Stimulated activated CD4-positive, alpha-beta T cell treated with anti-CD3 and anti-CD28 coated beads, Interleukin-4, amount 100 ng/mL, for 48 hours (primary cell): ENCODE measurements at places on chromosomes 13 and 19.

DNA sequence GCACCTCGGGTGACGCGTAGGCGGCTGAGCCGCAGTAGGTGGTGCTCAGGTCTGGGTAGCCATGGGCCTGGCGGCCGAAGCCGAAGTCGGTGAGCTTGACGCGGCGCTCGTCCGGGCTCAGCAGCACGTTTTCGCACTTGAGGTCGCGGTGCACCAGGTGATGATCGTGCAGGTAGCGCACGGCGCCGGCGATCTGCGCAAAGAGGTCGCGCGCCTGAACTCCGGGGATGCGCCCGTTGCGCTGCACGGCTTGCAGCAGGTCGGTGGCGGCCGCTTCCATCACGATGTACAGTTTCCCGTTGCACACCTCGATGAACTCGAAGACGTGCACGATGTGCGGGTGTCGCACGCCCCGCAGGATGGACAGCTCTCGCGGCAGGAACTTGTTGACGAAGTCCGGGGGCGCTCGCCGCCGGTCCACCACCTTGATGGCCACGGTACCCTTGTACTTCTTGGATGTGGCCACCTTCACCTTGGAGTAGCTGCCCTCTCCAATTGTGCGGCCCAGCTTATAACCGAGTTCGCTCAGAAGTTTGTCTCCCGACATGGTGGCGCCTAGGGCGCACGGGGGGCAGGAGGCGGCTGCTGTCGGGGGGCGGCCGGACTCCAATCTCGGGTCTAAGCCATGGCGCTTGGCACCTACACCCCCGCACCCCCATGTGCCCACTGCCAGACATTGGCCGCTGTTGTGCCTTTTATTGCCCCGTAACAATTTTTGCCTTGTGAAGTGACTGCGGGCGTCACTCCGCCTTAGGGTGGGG lies at the start of gene TSSK6:
TSS of gene TSSK6 (minus strand) at position 668 of the 761 bp plus-strand sequence. CDS start at position 547, 121 bp downstream.
- DNase-seq: no peak

DNA sequence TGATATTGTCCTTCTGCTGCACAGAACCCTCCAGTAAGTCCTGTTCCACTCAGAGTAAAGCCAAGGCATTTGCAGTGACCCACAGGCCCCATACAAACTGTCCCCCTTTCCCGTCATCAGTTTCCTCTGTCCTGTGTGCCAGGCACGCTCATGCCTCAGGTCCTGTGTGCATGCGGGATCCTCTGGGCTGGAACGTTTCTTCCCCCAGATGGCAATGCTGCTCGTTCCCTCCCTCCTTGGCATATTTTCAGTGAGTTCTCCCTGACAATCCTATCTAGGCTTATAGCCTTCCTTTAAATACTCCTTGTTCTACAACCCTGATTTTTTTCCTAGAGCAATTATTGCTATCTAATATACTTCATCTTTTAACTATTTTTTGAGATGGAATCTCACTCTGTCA lies 5.7 kb downstream of the OPA3 start:
- DNase-seq: no peak

DNA sequence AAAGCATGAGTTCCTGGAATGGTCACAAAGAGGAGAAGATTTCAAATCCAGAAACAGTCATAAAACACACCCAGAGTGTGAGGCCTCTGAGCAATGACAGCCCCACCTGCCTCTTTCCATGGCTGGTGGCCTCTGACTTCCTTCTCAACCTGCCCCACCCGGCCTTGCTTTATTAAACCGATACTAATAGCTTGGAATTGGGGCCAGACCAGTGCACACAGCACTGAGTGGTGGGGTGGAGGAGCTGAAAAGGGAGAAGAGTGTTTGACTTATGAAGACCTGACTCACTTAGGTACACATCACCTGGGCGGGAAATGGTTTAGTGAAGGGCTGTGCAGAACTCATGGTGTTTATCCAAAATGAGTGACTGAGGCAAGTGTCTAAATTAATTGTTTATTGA lies 20.7 kb upstream of the CEACAM6 start:
- no peak for DNase-seq

DNA sequence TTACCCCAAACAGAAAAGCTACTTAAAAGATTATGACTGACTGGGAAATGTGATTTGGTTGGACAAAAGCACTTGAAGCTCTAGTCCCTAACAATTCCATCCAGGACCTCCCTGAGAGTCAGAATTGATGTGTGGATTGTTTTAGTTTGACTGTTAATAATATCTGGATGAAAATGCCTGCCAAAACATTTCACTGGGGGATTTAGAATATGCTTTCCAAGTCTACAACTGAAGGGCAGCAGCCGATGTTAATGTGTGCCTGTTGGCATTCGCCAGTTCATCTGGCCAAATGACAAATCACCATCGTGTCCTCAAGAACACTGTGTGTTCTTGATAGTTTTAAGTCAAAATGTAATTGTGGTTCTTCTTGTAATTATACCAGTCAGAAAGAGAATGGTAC lies 76.0 kb upstream of the TSC22D1 start:
- DNase-seq: no peak

DNA sequence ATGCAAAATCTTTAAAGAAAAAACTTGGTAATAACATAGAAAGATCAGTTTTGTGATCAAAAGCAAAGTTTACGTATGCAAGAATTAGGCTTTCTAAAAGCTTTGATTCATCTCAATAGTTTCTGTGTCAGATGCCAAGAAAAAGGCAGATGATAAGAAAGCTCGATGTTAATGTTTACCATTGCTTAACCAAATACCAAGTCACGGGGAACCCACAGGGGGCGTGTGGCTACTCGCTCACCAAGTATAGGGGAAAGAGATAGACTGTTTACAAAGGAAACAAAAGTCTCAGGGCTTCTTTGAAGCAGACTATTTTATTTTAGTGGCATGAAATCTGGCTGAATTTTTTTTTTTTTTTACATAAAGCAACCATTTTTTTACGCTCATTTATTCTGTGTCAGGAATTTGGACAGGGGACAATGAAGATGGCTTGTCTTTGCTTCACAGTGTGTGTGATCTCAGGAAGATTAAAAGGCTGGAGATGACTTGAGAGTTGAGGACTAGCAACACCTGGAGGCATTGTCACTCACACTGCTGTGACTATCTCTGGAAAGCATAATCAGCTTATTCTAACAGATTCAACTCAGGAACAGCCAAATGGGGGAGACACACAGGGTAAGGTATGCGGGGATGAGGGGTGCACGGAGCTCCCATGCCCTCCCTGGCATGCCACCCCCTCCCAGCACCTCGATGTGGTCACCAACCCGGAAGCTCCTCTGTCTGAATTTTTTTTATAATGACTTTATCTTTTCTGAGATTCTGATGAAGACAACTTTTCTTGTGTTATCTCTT lies 24.9 kb downstream of the RCBTB1 start:
- DNase-seq: no peak

DNA sequence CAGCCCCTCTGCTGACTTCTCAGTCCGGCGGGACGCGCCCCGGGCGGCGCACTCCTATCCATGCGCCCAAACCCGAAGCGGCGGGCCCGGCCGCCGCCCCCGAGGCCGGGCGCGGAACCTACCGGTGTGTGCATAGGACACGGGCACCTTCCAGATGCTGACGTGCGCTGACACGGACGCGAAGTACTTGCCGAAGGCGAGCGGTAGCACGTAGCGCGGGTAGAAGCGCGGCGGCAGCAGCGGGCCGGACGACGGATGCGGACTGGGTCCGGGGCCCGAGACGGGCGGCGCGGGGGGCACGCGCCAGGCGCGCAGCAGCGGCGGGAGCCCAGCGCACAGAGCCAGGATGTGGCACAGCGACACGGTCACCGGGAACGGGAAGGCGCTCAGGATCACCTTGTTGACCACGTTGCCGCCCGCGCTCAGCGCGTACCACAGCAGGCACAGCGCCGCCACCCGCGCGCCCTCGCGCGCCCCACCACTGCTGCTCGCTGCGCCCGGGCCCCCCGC lies 338 bp downstream of the SLC35E1 start:
- no peak for DNase-seq

DNA sequence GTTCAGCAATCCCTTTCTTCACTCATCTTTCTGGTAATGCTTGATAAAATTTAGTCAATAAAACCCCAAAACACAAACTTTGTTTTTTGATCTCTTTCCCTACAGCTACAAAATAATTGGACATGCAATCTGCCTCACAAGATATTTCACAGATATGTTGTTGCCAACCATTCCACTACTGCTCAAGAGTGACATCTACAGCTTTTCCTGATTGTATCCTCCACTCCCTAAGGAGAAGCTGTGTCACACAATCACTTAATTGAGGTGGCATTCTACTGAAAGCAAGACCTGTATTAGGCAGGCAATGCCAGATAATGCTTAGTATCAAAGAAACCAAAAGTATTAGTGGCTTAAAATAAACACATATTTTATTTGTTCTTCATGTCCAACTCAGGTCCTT lies 1646.2 kb upstream of the SPRY2 start:
- no peak for DNase-seq

DNA sequence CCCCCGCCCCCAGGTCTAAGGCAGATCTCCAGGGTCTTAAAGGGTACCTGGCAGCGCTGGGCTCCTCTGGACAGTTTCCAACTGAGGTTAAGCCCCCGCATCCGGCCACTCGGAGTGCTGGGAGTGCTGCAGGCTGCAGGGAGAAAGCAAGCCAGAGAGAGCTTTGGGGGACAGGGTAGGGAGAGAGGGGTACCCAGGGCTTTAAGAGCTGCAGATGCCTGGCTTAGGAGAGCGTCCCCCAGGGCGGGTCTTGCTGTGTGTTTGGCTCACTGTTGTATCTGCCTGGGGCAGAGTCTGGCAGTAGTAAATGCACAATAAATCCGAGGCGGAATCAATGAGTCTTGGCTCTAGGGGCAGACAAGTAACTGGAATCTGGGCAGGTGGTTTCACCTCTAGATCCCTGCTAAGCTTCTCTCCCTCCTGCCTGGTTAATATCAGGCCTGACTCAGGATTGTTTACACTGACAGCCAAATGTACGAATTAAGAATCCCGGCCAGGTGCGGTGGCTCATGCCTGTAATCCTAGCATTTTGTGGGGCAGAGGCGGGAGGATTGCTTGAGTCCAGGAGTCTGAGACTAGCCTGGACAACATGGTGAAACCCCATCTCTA lies 798 bp upstream of the COX6B2 start:
- DNase-seq: no peak

DNA sequence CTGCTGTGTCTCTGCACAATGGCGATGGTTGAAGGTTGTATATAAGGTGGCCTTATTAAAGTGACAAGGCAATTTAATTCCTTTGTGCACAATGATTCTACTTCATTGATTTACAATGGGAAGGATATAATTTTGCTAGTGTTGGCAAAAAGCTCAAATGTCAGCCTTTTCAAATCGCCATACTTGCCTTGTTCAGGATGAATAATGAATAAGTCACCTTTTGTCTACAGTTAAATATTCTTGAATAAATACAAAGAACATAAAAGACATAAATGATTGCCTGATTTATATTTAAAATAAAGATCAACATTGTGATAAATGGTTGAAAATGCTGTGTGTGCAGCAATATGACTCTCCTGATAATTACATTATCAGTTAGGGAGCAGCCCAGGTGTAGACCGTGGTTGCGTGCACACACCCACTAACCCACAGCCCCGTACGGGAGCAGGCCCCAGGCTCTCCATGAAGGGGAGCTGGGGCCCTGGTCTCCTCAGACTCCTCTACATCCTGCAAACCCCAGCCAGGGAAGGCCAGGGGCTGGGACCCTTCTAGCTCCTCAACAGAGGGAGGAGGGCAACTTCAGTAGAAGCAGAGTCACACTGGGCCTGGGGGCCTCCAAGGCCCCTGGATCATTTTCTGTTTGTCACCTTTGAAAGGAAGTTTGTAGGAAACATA lies 64.9 kb downstream of the TEX29 start:
- no peak for DNase-seq

- no peak for DNase-seq
Measured at GRCh38 chr19:57887195-57887941, 1.5 kb downstream of the ZNF814 start.

DNA sequence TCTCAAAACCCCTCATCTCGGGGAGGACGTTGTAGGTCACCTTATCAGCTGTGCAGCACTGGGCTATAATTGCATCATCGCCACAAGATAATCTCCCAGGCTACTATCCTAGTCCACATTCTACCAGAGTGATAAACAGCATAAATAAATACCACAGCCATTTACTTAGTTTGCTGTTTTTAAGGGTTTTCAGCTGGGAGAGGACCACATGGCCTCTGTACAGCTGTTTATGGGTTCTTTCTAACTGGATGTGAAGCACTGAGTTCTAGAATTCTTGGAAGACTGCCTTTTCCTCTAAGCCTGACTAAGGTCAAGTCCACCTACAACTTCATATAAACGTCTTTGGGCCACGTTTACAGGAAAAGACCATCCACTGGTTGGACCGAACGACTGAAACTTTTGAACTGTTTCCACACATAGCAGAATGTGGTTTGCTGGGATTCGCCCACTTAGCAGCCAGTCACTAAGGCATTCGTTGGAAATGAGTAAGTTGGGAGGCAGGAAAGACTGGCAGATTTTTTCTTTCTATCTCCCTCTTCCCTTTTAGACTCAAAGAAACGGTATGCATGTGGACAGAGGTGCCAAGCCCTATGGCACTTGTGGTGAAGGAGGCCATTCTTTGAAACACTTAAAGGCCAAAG lies 752.5 kb upstream of the SGCG start:
- no peak for DNase-seq

DNA sequence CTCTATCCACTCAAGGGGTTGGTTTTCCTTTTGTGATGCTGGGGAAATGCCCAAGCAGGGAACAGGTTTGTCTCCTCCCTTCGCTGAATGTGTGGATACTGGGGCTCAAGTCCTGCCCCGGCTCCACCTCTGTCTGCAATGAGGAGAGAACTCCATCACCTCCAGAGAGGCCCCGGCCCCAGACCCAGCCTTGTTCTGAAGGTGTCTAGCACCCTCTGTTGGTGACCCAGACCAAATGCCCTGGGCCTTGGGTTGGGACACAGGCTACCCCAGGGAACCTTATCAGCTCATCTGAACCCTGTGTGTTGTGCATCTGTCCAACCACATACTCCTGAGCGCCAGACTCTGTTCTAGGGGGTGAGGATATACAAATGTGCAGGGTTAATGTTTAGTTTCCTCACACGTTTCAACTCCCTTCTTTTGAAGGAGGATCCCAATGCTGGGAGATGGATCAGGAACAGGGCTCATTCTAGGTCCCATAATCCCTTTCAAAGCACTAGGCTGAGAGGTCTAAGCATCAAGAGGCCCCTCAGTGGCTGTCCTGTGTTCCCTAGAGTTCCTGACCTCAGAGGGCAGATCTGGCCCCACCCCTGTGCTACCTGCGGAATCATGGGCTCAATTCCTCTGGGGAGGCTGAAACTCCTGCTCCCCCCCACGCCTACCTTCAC lies 112.5 kb upstream of the SLC7A1 start:
- peak; percentile 40 for DNase-seq

GRCh38 chr13:28110414-28110813 lies 10.0 kb upstream of the FLT3 start:
- DNase-seq: no peak

DNA sequence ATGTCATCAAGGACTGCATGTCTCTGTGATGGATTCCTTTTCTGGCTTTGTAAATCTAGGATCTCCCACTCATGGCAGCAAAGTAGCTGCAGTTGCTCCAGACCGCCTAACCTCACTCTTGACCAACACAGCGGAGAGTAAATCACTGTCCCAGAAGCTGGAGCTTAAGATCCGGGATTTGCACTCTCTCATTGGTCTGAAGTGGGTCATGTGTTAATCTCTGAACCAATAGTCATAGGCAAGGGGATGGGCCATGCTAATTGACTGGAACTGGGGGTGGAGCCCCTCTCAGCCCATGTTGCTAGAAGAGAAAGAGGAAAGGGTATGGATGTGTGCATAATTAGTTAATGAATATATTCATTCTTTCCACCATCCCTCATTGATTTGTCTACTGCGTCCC lies 34.0 kb downstream of the VAV1 start:
- no peak for DNase-seq

- DNase-seq: peak; percentile 2
Measured at GRCh38 chr19:21677696-21678418, 89.5 kb downstream of the ZNF100 start.

GRCh38 chr19:16458391-16459341 lies 13.1 kb downstream of the EPS15L1 start:
- no peak for DNase-seq
